ENCODE measurements at places on chromosomes 7 and 10. TPM values are rescaled to one million over a fixed set of nuclear protein-coding genes. Genes with fewer than 3 reads are reported as not detected.
A peak's percentile ranks its signal among the peaks of the same experiment; 100 is the strongest.

- DNase-seq = no peak
These were observed 41.8 kb upstream of the FAM133B start for GRCh38 chr7:92631850-92632487.

- DNase-seq = no peak
These were observed 301.5 kb downstream of the CCDC3 start for GRCh38 chr10:12699781-12700556.

- no peak for DNase-seq
These were observed 188.2 kb downstream of the SEMA3D start for GRCh38 chr7:84998665-84999064.

DNA sequence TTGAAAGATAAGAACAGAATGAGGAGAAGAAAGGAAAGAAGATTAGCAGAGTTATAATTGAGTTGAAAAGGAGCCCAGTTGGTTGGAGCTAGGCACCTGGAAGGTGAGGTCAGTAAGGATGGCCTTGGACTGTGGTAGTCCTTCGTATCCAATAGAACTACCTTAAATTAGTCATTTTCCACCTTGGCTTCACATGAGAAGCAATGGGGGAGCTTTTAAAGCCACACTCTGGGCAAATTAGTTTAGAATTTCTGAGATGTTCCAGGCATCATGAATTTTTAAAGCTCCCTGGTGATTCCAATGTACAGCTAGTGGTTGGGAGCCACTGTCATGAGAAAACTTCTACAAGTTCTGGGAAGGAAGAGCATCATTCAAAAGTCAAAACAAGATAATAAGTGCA is 27.3 kb upstream of the CYP3A5 start:
- peak; percentile 21 for DNase-seq

DNA sequence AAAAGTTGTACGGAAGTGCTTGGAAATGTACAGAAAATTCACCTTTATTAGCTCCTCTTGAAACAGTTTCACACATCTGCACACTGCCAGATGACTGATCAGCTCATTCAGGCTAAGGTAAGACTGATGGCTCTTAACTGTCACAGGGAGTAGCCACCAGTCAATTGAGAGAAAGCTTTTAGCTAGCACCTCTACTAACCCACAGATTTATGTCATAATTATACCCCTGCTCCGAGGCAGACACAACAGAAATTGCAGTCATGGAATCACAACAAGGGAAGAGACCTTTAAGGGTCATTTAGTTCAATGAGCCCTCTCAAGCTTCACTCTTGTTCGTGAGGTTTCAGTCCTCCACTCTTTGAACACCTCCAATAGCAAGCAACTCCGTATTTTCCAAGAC is 235.4 kb downstream of the TRIL start:
- no peak for DNase-seq

GRCh38 chr10:103765981-103766380 is 89.4 kb downstream of the SH3PXD2A start:
- peak; percentile 12 for DNase-seq

GRCh38 chr10:10475812-10476211 is 541.9 kb upstream of the CELF2 start:
- DNase-seq = no peak

DNA sequence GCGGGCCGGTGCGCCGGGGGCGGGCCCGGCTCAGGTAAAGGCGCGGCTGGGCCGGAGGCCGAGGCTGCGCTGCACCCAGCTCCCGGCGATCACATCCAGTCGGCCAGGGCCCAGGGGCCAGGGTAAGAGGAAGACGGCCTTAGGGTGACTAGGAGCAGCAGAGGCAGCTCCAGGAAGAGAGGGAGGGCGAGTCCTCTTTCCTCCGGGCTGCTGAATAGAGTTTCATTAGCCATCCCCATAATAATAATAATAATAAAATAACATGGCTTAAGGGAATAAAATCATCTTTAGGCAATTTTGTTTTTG is 44.8 kb upstream of the CDK1 start:
- no peak for DNase-seq

- DNase-seq = peak; percentile 20
These were observed 228.4 kb downstream of the FANK1 start for GRCh38 chr10:126124668-126125349.

GRCh38 chr7:75937958-75938786 is 23.2 kb downstream of the POR start:
- DNase-seq = peak; percentile 96

DNA sequence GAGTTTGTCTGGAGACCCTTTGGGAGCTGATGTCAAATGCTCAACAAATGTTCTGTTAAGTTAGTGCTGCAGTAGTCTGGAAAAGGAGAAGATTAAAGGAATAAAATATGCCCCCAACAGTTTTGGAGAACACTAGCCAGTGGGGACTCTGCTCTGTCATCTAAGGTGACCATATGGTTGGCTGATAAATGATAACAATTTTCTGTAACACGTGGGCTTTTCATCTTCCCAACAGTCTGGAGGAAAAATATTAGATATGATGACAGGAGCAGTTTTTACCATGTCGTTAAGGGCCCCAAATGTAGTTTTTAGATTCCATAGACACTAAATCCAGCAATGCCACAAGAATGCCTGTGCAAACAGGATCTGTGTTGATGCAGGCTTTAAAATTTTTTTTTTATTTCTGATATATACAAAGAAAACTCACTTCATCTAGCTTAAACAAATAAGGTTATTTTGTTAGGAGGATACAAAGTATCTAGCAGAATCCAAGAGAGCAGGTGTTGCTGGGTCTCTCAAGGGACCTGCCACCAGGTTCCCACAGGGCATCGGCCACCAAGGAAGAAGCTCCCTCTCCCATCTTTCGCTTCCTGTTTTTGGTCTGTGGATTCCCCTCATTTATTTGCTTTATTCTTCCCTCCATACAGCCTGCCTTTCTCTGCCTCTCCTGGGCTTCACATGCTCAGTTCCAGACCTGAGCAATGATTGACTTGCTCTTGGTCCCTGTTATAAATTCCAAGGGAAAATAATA is 6.2 kb upstream of the CFAP58 start:
- DNase-seq = no peak

- peak; percentile 47 for DNase-seq
These were observed 93.5 kb downstream of the FOXP2 start for GRCh38 chr7:114508086-114508485.

GRCh38 chr7:145845345-145845744 is 271.3 kb upstream of the CNTNAP2 start:
- DNase-seq = no peak

DNA sequence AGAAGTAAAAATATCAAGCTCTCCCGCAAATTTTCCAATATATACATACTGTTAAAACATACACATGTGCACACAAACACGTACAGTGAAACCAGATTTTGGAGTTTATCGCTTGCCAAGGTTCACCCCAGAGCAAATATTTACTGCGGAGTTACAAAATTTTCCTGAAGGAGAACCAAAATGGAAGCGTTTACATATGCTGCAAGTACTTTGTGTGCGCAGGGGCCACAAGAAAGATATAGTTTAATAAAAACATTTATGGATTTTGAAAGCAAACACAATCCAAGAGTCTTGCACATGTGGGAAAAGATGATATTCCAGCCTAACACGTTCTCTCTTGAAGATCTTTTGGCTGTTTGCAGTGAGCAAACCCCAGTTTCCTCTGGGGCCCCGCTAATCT is 301.3 kb upstream of the NFE2L3 start:
- no peak for DNase-seq

- no peak for DNase-seq
These were observed 42.8 kb upstream of the NCAPG2 start for GRCh38 chr7:158747408-158747807.

DNA sequence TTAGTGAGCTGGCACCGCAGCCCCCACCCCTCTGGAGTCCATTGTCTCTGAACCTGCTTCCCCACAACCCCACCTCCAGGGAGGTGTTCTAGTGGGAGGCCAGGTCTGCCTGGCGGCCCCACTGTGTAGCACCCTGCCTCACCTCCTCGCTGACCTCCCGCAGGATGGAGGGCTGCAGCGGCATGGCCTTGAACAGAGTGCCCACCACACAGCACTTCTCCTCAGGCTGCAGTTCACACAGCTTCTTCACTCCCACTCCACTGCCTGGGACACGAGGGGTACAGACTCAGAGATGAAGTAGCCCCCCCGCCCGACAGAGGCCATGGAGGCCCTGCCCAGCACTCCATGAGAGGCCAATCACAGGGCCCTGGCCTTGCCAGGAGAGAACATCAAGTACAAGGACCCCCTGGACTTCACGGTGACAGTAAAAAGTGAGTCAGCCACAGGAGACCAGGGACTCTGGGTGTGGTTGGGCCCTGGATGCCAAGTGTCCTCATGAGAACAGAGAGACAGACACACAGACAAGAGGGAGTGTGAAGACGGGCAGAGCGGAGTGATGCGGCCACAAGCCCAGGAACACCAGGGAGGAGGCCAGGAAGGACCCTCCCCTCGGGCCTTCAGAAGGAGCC is 5.4 kb downstream of the POLD2 start:
- DNase-seq = no peak

GRCh38 chr10:78302739-78302988 is 269.0 kb downstream of the RPS24 start:
- no peak for DNase-seq

DNA sequence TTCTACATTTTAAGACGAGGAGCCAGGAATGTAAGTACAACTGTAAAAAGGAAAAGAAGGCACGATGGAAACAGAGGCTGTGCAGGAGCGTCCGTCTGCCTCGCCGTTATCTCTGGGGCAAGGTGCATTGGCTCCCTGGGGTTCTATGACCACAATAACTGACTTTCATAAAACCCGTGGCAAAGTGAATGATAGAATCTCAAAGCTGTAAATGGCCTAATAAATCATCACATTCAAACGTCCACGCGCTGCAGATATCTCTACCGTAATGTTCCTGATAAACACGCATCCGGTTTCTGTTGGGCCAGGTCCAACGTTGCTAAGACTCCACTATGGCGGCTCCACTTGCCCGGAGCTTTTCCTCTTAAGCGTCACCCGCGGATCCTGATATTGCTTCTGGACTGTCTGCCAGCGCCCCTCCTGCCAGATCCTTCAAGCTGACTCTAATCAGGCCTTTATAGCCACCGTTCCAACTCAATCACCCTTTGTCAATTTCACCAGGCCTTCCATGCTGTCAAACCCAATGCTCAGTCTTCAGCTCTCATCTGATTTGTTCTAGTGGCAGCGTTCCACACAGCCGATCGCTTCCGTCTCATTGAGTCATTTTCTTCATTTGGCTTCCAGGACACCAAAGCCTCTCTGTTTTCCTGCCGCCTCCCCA is 265.6 kb upstream of the FOXK1 start:
- DNase-seq = no peak

EPDR1 gene
- polyA plus RNA-seq = not detected

INHBA gene
- polyA plus RNA-seq = 60.2 TPM

VSTM2A gene
- not detected for polyA plus RNA-seq

HOXA7 gene
- 1.7 TPM for polyA plus RNA-seq

CYP51A1 gene
- polyA plus RNA-seq = 12.1 TPM

C10orf53 gene
- polyA plus RNA-seq = not detected

Measured in IMR-90 (cell line).